NCI-H526 treated with DMSO at 0.1 percent for 48 hours (cell line): ENCODE measurements at places on chromosomes 6 and 20.

GRCh38 chr6:126526996-126527606 is 187.2 kb downstream of the CENPW start:
- no peak for DNase-seq

DNA sequence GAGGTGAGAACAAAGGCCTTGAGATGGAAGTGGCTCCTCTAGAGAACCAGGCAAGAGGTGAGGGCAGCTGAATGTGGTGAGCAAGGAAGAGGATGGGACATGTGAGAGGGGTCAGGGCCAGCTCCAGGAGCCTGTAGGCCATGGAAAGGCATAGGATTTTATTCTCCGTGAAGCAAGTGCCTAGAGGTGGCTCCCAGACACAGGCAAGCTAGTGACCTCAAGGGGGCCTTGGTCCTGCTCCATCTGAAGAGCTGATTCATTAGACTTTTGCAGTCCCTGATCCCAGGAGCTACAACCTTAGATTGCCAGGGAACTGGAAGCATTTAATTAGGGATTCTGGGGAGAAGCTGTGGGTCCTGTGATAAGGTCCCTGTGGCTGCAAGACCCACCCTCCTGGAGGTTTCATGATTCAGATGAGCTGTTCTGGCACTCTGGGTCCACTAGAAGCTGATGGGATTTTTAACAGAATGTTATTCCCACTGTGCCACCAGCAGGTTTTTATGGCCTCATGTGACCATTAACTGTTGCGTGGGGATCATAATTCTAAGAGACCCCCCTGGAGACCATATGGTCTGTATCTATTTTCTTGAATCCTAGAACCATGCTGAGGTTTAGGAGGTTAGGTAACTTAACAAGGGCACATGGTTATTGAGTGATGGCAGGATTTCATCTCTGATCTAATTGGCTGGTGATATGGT is 90.5 kb downstream of the ELOVL5 start:
- no peak for DNase-seq

DNA sequence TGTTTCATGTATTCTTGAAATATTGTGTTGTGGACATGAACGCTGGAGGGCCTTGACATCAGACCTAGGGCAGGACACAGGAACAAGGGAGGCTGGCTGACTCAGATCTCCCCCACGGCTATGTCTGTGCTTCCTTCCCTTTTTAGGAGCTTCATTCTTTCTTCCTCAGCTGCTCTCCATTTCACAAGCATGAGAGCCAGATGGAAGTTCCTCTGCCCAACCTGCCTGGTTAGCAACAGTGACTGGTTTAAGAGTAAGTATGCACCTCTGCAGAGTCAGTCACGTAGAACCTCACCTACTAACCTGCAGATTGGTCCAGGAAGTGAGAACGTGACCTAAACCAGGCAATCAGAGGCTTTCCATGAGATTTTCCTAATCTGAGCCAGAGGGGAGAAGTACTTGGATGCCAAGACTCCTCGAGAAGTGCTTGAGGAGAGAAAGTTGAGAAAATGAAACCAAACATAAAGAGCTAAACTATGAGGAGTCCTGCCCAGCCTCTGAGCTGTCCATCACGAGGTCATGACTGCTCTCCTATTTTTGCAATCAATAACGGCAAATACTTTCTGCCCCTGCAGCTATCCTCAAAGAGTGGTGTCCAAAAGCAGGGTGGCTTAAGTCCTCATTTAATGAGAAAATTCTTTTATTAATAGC is 465.2 kb upstream of the CITED2 start:
- no peak for DNase-seq

- no peak for DNase-seq
These were observed 633.7 kb upstream of the GJE1 start for GRCh38 chr6:141498977-141499376.

- DNase-seq, result no peak
These were observed 196.8 kb downstream of the FARS2 start for GRCh38 chr6:5457983-5458683.

DNA sequence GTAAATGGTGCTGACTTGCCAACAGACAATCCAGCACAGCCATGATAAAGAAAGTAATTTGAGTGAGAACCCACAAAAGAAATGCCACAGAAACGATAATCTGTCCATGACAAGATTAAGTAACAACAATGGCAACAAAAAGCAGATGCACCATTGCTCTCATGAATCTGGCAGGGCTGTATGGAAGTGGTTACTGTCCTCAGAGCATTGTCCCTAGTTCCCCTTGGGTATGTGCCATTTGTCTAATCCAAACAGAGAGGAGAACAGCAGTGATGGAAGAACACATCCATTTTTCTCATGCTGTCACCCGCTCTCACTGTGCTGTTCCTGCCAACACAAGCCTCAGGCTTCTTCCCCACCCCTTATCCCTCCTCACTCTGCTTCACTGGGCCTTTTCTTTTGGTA is 65.8 kb downstream of the REV3L start:
- no peak for DNase-seq

GRCh38 chr6:128425856-128426255 is 94.5 kb downstream of the PTPRK start:
- no peak for DNase-seq

DNA sequence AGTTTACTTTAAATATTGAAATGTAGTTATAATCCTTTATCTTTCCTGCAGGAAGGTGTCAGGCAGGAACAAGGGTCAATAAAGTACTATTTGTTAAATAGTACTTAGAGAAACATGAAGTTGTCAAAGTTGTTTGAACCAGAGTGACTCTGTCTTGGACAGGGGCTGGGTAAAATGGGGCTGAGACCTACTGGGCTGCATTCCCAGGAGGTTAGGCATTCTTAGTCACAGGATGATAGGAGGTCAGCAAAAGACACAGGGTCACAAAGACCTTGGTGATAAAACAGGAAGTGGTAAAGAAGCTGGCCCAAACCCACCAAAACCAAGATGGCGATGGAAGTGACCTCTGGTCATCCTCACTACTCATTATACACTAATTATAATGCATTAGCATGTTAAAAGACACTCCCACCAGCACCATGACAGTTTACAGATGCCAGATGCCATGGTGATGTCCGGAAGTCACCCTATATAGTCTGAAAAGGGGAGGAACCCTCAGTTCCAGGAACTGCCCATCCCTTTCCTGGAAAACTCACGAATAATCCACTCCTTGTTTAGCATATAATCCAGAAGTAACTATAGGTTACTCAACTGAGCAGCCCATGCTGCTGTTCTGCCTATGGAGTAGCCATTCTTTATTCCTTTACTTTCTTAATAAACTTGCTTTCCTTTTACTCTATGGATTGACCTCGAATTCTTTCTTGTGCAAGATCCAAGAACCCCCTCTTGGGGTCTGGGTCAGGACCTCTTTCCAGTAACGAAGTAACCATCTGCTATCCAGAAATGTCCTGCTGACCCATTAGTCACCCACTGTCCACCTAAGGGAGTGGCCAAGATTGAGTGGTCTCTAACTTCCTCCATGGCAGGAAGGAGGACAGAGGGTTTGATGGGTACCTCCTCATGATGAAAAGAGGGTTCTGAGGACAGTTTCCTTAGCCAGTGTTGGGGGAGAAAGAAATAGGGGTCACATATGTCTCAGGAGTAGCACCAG is 19.6 kb downstream of the SLC22A2 start:
- DNase-seq, result no peak

- DNase-seq, result no peak
These were observed 22.9 kb downstream of the SAYSD1 start for GRCh38 chr6:39092124-39092523.

DNA sequence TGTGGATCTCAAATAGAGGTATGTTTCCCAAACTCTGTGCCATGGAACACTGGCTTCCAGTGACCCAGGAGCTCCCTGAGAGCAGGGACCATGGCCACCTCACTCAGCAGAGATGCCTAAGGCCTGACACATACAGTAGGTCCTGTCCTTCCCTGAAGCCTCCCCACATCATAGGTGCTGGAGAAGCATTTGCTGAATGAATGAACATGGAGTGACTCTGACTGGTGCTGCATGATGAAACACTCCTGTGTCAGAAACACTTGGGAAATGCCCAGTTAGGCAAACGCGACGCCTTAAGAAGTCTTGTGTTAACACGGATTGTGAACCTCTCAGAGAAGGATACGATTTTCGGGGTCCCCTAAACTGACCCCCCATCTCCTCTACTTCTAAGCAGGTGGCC is 14.3 kb downstream of the SLA2 start:
- DNase-seq, result no peak

- DNase-seq, result peak; percentile 2
These were observed 32.4 kb downstream of the NQO2 start for GRCh38 chr6:3031857-3032640.

GRCh38 chr6:170128346-170128745 is 162.5 kb downstream of the DLL1 start:
- no peak for DNase-seq

DNA sequence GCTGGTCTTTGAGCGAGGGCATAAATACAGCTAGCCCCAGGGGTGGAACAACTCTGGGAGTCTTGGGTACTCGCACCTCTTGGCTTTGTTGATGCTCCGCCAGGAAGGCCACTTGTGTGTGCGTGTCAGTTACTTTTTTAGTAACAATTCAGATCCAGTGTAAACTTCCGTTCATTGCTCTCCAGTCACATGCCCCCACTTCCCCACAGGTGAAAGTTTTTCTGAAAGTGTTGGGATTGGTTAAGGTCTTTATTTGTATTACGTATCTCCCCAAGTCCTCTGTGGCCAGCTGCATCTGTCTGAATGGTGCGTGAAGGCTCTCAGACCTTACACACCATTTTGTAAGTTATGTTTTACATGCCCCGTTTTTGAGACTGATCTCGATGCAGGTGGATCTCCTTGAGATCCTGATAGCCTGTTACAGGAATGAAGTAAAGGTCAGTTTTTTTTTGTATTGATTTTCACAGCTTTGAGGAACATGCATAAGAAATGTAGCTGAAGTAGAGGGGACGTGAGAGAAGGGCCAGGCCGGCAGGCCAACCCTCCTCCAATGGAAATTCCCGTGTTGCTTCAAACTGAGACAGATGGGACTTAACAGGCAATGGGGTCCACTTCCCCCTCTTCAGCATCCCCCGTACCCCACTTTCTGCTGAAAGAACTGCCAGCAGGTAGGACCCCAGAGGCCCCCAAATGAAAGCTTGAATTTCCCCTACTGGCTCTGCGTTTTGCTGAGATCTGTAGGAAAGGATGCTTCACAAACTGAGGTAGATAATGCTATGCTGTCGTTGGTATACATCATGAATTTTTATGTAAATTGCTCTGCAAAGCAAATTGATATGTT is 19.2 kb downstream of the IRF4 start:
- DNase-seq, result no peak

GRCh38 chr6:125814481-125814880 is 23.7 kb downstream of the NCOA7 start:
- DNase-seq, result no peak

GRCh38 chr6:125759184-125759902 is 9.9 kb downstream of the HEY2 start:
- DNase-seq, result peak; percentile 8

DNA sequence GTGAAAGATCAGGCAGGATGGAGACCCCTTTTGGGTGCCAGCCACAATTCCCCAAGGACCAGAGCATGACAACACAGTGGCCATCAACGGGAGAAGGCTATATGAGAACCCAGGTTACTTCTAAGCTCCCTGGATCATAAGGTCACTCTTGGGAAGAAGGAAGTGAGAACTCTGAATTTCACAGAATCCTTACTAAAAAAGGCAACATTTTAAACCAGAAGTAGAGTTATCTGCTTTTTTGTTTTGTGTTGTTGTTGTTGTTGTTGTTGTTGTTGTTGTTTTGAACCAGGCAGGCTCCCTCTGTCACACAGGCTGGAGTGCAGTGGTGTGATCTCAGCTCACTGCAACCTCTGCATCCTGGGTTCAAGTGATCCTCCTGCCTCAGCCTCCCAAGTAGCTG is 107.4 kb upstream of the TNFAIP3 start:
- DNase-seq, result no peak

DNA sequence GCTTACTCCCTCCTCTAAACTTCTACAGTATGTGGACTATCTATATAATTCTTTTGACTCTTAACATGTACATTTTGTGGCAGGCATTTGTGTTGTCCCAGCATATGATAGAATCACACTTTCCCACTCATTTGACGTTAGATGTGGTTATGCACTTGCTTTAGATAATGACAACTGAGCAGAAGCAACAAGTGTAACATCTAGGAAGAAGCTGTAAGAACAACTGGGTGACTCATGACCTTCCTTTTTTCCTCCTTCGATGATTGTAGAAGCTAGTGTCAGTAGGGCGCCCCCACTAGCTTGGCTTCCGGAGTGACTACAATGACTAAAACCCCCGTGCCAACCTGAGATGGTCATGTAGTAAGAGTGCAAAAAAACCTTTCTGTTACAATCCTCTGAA is 74.6 kb upstream of the CEP85L start:
- no peak for DNase-seq

- DNase-seq, result no peak
These were observed 79.0 kb downstream of the ALDH8A1 start for GRCh38 chr6:134870677-134871498.

DNA sequence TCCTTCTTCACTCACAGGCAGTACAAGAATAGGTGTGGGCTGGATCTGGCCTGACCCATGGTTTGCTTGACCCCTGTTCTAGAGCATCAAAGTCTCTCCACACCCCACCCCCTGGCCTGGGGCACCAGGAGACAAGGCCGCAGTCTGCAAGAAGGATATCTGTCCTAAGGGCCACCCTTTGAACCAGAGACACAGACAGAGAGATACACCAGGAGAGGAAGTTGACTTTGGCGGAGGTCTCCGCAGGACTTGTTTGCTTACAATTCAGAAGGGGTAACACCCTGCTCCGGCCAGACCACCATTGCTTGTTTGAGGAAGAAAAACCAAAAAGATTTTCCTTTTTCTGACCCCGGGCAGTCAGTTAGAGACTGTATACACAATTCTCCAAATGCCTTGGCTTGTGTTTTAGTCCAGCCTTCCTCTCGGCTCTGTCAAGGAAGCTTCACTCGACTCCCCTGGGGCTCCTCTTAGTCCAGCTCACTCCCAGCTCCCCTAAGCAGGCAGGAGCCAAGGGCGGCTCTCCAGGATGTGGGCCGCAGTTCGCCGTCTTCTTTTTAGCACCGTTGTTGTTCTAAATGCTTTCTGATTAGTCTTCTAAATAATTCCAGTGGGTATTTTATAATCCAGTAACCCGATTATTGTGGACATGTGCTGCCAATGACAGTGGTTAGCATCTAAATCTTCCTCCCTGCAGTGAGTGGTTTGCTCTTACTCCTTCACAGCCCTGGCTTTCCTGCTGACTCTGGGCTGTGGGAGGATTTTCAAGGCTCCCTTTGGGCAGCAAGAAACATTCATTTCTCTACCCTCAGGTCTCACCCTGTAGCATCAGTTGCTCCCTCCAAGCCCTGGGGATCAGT is 58.6 kb upstream of the MRPS10 start:
- no peak for DNase-seq

DNA sequence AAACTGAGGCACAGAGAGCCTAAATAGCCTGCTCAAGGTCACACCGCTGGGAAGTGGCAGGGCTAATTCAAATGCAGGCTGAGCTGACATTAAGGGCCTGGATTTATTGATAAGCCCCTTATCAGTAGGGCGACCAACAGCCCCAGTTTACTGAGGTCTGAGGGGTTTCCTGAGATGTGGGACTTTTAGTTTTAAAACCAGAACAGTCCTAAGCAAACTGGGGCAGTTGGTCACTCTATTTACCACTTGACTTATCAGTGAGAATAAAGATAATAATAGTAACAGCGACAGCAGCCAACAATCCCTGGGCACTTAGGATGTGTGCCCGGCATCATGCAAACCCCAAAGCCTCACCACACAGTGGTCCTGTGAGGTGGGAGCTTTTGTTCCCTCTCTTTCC is 27.6 kb downstream of the PREX1 start:
- no peak for DNase-seq
